Nephron progenitor cell (in vitro differentiated cells): ENCODE measurements at places on chromosomes 4 and X.

GRCh38 chr4:145281951-145282350 is 101.6 kb upstream of the OTUD4 start:
- DNase-seq: no peak

DNA sequence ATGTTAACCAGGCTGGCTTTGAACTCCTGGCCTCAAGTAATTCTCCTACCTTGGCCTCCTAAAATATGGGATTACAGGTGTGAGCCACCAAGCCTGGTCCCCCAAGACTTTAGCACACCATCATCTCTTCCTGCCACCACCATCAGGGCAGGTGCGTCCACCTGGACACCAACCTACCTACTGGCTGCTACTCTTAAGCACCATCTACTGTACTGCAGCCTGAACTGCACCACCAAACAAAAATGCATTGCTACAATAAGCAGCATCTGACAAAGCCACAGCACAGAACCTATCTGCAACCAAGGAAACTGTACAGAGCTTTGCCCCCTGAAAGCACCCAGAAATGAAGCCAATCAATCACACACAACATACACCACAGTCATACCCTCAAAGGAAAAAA is 139.7 kb downstream of the EFHC2 start:
- DNase-seq: no peak

DNA sequence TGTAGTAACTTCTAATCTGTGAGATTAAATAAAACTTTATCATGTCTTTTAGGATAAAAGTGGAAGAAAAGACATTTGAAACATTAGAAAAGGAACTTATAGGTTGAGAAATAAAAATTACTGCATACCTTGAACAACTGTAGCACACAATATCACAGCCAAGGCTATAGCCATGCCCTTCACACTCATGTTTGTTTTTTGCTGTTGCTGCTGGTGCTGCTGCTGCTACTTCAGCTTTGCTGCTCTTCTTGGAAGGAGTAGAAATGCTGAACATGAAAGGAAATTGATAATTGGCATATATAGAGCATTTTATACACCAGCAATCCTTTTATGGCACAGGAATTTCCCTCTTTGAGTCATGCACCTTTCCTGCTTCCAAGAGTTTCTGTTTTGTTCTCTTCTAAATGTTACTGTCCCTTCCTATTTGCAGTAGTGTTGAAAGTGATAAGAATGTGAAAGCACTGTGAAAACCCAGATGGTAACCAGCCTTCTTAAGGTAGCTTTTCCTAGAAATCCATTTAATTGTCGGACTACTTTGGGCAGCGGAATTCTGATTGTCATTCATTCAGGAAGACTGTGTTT is at the start of gene CXCL11:
CXCL11 (minus strand) TSS at position 272 of the 582 bp plus-strand sequence; CDS start at position 189, 83 bp downstream.
- no peak for DNase-seq

DNA sequence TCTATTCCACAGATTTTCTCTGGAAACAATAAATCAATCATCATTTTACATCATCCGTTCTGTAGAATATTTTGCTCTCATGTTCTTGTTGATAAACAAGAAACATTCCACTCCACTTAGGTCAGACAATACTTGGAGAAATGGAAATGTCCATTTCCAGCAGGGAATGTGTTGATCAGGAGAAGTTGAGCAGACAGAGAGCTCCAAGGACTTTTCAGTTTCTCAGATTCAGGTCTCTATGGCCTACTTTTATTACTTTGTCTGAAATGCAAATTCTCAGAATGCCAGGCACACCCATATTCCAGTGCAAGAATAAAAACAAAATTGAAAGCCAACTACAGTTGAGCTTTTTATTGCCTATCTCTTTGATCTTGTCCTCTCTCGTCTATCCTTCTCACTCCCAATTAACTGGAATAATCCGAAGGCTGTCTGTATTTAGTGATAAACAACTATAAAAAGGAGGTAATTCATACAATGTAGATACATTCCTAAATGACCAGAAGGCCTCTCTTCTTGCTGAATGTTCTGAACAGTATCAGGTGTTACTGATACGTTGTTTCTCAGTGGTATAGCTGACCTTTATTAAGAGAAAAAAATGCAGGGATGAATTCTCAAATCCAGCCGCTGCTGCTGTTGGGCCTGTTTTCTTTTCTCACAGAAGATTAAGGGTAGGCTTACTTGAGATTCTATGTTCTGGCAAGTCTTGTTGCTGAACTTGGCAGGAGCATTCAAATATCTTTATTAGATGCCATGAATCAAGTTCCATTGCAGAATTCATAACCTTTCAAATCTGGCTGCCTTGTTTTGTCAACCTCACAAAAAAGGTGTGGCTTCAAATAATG is 72.1 kb downstream of the HPGD start:
- no peak for DNase-seq

GRCh38 chr4:19729886-19730651 is 521.6 kb upstream of the SLIT2 start:
- DNase-seq: no peak

- no peak for DNase-seq
Observed at GRCh38 chr4:119209077-119209476, 3.4 kb upstream of the USP53 start.

DNA sequence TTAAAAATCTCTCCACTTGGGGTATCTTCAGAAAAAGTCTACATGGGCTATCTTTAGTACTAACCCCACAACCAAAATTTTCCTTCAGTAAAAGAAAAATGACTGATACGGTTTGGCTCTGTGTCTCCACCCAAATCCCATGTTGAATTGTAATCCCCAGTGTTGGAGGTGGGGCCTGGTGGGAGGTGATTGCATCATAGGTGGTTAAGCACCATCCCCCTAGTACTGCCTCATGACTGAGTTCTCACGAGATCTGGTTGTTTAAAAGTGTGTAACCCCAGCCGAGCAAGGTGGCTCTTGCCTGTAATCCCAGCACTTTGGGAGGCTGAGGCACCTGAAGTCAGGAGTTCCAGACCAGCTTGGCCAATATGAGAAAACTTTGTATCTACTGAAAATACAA is 66.8 kb downstream of the USP46 start:
- DNase-seq: no peak

DNA sequence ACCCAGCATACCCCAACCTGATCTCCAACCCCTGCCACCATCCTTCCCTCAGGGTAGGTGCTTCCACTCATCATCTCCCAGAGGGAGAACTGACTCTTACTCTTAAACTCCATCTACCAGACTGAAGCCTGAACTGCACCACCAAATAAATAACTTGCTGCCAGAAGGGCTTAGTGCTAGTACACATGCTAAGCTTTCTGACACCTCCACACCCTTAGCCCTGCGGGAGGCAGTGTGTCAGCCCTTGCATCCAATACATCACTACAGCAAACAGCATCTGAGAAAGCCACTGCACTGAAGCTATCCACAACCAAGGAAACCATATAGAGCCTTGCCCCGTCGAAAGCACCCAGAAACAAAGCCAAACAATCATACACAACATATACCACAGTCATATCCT is 68.6 kb upstream of the MCF2 start:
- DNase-seq: no peak

GRCh38 chr4:143581331-143581946 is 67.9 kb downstream of the SMARCA5 start:
- no peak for DNase-seq
